8988T (cell line): ENCODE measurements at places on chromosomes 16 and 17.

GRCh38 chr17:4472286-4472685 is 26.4 kb upstream of the SPNS2 start:
- DNase-seq = no peak

DNA sequence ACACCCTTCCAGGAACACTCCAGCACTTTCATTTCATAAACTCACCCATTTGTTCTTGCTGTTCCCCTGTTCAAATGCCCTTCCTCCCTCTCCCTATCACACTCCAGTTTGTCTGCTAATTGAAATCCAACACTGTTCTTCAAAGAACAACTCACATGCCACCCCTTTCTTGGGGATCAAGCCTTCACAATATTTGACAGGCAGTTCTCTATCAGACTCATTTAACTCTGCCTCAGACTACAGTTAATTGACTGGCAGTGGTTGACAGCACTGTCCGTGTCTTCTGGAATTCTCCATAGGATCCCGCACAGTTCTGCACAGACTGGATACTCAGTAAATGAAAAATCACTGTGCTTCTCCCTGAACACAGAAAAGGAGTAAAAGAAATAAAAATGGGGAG is 87.8 kb downstream of the PMP22 start:
- DNase-seq = no peak

DNA sequence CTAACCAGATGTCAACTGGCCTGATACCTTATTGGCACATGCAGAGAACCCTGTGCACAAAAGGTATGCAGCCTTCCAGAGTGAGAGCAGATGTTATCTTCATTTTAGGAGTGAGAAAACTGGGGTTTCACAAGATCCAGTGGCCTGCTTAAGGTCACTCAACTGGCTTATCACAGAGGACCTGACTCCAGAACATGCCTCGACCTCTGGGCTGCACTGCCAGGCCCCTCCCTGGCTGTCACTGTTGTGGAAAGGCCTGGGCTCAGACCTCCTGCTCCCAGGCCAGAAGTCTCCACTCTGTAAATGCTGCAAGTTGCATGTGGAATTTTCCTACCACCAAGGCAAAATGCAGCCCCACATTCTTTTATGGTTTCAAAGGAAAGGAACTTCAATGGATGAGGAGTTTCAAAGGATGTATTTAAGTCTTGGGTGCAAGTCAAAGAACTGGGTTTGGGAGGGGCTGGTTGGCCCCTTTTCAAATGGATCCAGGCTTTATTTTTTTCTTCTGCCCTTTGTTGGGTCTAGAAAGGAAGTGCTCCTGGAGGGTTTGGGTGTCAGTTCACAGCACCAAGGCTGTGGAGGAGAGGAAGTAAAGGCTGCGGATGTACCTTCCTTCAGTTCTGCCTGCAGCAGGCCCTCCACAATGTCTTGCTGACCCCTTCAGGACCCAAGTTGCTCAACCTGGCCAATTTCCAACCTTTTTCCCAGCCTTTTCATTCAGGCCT is 30.4 kb upstream of the SMPD3 start:
- DNase-seq = no peak

DNA sequence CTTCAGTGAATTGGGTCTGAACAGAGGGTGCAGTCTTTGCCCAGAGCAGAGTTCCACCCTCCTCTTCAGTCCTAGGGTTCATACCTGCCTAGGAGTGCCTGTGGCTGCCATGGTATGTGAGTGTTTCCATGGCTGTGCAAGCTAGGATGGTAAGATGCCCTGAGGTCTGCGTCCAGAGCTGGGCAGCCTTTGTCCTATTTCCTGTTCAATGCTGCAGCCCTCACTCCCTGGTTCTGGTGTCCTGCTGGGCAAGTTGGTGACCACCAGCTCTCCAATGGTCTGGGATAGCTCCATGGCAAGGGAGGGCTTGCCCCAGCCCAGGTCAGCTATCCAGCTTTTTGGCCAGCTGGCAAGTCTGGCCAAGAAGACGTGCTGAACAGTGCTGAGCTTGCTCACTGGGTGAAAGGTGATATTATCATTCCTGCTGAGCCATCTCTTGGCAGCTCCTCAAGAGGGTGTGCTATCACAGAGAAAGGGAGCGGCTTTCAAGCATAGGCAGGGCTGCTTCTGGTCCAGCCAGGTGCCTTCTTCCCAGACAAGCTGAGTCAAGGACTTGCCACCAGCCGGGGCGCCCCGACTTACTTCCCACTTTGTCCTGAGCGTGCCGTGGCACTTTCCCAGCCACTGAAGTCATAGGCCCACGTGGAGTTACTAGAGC is 13.0 kb upstream of the NFATC3 start:
- no peak for DNase-seq

GRCh38 chr16:56944954-56945839 is 13.3 kb downstream of the HERPUD1 start:
- no peak for DNase-seq

DNA sequence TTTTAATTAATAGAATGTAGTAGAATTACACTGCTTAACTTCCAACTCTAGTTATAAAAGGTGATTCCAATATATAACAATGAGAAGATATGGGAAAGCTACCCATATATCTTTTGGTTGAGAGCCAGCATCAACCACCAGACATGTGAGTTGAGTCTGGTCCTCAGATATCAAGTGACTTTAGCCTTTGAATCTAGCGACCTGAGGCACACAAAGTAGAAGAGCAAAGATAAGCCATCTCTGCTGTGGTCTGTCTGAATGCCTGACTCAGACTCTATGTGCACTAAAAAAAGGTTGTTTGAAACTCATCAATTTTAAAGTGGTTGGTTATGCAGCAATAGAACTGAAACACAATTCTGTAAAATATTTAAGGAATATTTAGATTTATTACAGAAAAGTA is 492.5 kb upstream of the SOX9 start:
- no peak for DNase-seq

DNA sequence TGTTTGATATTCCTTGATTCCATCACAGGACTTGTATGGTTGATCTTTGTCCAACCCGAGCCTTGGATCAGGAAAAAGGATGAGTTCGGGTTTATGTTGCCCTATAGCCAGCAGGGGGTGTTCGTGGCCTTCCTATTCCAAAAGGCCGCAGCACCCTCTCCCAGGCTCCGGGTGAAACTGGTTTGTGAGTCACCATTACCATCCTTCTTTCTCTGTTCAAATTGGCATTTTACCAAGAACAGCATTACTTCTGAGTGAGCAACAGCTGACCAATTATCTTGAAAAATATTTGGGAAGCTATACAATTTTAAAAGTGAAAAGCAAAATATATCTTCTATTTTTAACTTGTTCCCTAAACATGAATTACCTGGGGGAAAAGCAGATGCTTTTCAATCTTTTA is 24.3 kb upstream of the KRT20 start:
- peak; percentile 40 for DNase-seq

DNA sequence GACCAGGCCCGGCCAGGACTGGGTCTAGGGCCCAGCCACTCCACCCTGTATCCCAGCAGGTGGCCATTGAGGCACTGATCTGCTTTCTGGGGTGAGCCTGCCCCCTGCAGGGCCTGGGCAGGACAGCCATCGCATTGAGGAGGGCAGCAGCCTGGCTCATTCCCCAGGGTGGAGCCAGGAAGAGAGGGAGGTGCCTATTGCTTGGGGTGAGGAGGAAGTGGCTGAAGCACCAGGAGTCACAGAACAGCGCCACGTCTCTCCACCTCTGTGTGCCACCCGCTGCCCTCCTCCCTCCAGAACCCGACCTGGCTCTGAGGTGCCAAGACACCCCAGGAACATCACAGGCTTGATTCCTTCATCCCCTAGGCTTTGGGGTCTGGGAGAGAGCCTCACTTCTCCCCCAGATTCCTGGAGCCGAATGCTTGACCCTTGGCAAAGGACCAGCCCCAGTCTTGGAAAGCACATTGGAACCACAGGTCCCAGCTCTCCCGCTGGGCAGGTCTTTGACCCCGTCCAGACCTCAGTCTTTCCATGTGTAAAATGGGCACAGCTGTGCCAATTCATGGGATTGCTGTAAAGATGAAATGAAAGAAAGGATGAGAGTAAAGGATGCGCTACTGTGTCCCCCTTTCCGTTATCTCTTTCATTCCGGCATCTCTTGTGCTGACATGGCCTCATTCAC is 7.2 kb upstream of the KRT36 start:
- peak; percentile 77 for DNase-seq

DNA sequence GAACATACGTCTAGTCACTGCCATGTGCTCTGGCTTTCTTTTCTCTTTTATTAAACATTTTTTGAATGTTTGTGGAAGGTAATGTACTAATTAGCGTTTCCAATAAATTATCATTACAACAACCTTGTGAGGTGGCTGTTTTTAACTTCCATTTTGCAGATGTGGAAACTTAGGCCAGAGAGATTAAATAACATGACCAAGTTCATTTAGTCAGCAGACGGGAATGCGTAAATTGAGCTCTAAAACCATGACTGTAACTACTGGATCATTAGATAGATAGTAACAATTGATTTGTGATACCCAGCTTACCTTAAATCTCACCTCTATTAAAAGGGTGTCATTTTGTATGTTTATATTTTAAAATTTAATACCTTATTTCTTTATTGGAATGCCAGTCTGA is 49.4 kb downstream of the RABEP1 start:
- DNase-seq = no peak

- DNase-seq = no peak
These were observed 143.8 kb downstream of the C16orf95 start for GRCh38 chr16:87173294-87173893.

DNA sequence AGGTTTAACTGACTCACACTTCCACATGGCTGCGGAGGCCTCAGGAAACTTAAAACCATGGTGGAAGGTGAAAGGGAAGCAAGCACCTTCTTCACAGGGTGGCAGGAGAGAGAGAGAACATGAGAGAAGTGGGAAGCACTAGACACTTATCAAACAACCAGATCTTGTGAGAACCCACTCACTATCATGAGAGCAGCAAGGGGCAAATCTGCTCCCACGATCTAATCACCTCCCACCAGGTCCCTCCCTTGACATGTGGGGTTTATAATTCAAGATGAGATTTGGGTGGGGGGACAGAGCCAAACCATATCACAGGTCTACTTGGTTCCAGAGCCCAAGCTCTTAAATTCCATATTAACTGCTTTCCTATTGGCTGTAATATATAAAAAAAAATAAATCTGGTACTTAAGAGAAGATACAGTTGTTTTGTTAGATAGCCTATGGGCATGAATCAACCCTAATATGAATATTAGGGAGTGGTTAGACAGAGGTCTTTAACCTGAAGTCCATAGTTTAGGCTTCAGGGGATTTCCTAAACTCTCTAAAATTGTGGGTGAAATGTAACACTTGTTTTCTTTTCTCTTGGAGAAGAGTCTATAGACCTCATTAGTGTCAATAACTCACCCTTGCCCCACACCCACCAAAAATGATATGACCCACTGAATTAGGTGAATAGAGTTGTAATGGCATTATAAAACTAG is 56.7 kb downstream of the SKAP1 start:
- DNase-seq = no peak

DNA sequence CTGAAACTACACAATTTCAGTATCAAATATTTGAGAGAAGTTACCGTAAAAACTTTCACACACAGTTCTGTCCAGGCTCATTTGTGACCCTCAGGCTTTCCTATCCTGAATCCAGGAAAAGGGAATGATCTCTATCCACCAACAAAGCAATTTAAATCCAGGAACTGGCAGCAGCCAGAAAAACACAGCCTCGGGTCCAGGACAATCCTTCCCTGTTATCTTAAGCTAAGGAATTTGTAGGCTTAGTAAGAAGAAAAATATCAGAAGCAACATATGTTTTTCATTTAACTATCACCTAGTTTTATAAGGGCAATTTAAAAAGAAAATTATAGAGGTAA is 47.1 kb downstream of the TEX2 start:
- DNase-seq = no peak
